ENCODE measurements at places on chromosomes 7 and 10. TPM values are rescaled to one million over a fixed set of nuclear protein-coding genes. Genes with fewer than 3 reads are reported as not detected.

GRCh38 chr7:15057272-15057671 is 154.7 kb upstream of the DGKB start:
- DNase-seq: no peak

GRCh38 chr10:16809074-16809718 is 8.0 kb downstream of the RSU1 start:
- no peak for DNase-seq

DNA sequence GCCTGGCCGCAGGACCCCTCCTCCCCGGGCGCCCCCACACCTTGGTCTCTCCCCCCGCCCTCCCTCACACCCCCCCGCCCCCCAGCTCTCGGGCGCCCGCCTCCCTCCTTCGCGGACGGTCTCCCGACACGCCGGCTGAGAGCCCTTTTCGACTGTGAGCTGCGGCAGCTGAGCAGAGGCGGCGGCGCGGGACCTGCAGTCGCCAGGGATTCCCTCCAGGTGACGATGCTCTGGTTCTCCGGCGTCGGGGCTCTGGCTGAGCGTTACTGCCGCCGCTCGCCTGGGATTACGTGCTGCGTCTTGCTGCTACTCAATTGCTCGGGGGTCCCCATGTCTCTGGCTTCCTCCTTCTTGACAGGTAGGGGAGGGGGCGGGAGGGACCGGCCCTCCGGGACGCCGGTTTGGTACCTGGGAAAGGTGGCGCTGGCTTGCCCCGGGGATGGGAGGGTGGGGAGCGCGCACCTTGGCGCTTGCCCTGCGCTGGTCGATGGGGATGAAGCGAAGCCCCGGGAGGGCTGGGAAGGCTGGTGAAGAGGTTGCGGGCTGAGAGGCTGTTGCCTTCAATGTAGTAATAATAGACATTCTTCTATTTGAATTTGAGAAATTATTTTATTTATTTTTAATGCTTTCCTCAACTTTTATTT is at the start of gene BMPER:
BMPER (plus strand) TSS at position 151 of the 644 bp plus-strand sequence; CDS start at position 226, 75 bp downstream.
- no peak for DNase-seq

The VAX1 gene
- total RNA-seq: not detected

The AGR2 gene
- total RNA-seq: not detected

The NKX1-2 gene
- not detected for total RNA-seq

DNA sequence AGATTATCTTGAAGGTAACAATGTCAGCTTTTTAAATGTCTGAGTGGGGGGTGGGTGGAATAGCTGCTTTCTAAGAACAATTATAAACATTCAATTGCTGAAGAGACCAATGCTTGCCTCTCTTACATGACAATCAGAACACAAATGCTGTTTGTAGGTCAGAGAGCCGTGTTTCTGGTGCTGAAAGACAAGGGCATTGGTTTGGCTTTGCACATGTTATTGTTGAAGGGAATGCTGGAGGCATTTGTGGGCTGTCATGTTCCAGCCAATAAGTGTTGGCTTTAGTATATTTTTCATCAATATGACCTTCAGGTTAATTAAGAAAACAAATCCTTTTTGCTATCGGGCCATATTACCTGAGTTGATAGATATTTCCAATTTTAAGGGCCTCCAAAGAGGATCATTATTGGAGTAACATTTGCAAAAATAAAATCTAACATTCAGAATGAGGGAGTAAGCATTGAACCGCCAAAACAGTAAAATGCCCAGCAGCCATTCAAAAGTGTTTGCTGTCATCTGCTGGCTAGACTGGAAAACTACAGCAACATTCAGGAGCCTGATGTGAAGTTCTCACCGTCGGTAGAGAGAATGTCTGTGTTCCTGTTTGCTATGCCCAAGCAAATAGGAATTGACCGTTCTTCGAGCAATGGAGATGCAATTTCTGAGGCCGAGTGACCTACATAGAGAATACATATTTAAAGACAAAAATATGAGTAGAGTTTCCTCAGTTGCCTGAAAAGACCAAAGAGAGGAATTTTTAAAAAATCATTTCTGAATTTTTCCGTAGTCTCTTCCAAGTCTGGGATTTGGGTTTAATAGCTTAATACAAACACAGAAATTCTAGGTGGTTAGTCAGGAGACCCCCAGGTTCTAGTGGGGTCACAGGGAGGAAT is 118.9 kb downstream of the APBB1IP start:
- no peak for DNase-seq

The HSPB1 gene
- 3,584 TPM for total RNA-seq

- DNase-seq: no peak
Measured at GRCh38 chr7:66138994-66139752, 24.5 kb downstream of the CRCP start.

- no peak for DNase-seq
Measured at GRCh38 chr7:45126201-45126600, 14.7 kb upstream of the TBRG4 start.

DNA sequence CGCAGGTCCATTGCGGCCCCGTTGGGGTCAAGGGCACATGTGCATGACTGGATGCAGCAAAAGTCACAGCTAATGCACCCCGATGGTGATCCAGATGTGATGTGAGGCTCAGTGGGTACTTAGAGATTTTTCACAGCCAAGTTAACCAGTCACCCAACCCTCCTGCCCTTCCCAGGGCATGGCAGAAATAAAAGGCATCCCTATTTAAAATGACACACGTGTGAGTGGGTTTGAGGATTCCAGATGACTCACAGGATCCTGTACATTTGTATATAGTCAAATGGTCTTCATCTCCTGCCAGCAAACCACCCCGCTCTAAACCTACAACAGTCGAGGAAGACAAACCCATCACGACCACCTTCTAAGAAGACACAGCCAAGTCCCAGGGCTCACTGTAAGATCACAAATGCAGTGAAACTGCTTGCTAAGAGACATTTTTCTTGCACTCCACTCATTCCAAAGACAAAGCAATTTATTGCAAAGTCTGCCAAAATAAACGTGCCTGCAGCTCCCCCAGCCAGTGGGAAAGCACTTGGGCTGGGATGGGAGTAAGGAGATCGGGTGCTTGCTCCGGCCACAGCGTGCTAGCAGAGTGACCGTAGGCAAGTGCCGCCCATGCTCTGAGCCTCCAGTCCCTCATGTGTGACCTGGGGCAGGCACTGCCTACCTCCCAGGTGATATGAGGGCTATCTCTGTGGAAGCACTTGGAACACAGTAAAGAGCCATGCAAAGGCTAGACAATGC is 86.6 kb upstream of the MACROH2A2 start:
- DNase-seq: no peak

DNA sequence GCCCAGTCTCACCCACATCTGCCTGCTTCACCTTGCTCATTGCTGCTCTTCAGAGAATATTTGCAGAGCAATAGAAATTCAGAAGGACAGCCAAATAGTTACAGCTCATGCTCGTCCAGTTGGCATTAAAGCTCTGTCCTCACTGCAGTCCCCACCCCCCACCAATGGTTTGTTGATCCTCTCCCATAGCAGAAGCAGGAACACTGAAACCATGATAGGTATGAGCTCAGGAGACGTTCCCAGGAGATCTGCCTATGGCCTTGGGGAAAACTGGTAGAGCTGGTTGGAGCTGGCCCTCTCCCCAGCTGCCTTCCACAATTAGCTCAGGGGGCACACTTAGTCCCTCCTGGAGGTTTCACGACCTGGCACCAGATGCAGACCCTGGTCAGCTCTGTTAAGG is 68.6 kb upstream of the KMT2C start:
- no peak for DNase-seq

DNA sequence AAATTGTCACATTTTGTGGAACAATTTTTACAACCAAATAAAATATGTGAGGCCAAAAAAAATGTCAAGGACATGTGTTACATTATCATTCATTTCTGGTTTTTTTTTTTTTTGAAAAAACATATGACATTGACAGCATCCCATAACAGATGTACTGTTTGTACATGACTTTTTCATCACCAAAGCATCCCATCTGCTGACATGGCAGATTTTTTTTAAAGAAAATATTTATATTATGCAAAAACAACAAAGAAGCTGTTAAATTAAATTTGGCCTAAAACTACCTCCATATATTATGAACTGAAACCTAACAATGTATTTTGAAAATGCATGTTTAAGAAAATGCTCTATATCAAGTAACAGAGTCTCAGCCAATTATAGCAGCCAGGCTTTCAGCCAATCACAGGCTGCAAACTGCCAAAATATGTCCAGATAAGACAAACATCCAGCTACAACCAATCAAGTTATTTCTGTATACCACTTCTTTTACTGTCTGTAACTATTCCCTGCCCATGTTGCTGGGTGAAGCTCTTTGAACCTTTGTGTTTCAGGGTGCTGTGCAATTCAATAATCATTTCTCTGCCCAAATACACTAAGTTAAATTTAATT is 1111.8 kb downstream of the GRM8 start:
- DNase-seq: no peak

DNA sequence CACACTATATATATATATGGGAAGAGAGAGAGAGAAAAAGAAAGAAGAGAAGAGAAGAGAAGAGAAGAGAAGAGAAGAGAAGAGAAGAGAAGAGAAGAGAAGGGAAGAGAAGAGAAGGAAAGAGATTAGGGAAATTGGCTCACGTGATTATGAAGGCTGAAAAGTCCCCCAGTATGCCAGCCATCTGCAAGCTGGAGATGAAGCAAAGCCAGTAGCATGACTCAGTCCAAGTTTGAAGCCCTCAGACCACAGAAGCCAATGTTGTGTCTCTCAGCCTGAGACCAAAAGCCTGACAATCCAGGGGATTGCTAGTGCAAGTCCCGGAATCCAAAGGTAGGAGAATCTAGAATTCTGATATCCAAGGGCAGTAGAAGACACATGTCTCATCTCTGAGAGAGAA is 206.3 kb upstream of the PRSS1 start:
- no peak for DNase-seq
